ENCODE measurements at places on chromosomes 3 and 15.

DNA sequence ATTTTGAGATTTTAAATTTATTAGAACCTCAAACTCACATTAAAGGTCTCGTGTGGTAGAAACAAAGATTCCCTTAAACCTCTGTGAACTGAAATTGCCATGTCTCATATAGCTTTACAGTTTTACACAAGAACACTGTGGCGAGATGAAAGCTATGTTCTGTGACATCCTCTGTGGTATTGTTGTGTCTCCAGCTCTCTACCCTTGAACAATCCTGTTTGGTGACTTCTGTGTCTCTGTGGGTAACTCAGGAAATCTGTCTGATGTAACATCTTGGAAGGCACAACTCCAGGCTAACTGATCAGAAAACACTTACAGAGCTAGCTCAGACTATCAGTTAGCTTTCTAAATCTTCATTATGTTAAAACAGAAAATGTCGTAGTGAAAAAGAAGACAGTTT is 318.8 kb upstream of the GBE1 start:
- DNase-seq = peak; percentile 83

DNA sequence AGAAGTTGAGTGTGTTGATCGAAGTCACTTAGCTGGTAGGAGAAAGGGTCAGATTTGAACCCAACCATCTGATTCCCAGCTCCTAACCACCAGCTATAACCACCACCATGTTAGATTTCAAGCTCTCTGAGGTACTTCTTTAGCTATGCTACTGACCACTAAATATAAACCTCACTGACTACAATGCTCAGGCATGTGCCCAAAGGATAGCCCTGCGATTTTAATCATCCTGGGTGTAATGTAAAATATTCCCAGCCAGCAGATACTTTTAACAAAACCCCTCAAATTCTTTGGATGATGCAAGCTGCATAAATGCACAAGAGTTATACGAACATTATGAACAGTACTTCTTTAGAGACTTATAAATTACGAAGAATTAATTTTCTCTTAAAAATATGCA is 115.2 kb upstream of the TSC22D2 start:
- no peak for DNase-seq

DNA sequence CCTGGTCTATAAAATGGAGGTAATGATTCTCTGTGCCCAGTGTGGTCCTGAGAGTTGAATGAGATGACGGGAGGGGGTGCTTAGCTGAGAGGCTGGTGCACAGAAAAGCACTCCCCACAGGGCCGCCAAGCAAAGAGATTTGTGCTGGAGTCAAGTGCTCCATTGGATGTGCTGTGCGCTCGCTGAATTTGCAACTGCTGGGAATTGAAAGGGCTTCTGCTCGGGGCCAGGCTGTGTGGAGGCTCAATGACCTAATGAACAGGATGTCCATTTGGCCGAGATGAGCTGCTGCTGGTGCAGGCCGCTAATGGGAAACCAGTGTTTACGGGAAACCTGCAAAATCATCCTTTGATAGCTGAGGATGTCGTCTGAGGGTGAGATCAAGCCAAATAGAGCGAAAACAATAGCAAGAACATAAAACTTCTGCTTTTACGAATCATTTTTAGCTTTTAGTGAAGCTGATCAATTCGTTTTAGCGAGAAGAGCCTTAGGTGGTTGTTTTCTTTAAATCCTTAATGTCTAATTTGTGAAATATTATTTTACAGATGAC is 211.7 kb downstream of the GABRG3 start:
- no peak for DNase-seq

DNA sequence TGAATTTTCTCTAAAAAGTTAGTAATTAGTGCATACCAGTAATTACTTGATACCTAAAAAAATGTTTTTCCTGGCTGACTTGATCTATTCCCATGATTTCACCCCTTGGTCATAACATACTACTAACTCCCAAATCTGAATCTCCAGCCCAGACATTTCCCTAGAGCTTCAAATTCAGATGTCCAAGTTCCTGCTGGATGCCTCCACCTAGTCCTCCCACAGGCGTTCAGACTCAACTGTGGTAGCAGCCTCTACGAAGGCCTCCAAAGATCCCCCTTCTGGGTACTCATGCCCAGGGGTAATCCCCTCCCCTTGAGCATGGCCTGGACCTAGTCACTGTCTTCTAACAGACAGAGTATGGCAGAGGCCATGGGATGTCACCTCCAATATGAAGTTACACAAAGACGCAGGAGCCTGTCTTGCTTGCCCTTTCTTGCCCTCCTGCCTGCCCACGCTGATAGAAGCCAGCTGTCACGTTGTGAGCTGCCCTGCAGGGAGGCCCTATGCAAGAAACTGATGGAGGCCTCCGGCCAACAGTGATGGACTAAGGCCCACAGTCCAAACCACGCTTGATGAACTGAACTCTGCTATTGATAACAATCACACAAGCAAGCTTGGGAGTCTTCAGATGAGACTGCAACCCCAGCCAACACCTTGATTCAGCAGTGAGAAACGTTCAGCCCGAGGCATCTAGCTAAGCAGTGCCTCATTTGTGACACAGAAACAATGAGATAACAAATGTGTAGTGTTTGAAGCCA is 8.6 kb upstream of the FBN1 start:
- no peak for DNase-seq

GRCh38 chr3:159760046-159760445 is 228.6 kb upstream of the IL12A start:
- DNase-seq = no peak

- DNase-seq = no peak
These were observed 25.5 kb downstream of the RLBP1 start for GRCh38 chr15:89195836-89196235.

GRCh38 chr3:105611304-105612192 is 244.8 kb downstream of the ALCAM start:
- no peak for DNase-seq

- DNase-seq = no peak
These were observed 22.9 kb downstream of the RPSA start for GRCh38 chr3:39429466-39429865.

All from Kasumi-1 (cell line).